ENCODE measurements at places on chromosomes 11 and 22.

GRCh38 chr11:134794192-134794591 is 382.1 kb upstream of the B3GAT1 start:
- DNase-seq, result no peak

DNA sequence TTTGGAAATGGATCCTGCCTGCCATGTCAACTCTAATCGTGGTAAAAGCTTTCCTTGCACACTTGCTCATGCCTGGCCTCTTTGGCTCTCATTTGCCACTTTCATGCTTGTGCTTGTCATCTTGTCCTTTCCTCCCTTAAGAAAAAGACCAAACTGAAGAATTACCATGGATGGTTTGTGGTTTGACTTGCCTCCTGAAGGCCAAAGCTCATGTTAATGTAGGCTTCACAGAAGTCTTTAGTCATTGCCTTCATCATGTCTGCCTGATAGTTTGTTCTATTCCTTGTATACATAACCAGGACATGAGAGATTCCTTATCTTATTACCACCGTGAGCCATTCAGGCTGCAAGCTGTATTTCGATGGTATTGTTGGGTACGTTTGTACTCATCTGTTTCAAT is 17.3 kb downstream of the TEAD1 start:
- peak; percentile 18 for DNase-seq

- no peak for DNase-seq
Observed at GRCh38 chr22:24582056-24582814, 10.6 kb downstream of the LRRC75B start.

DNA sequence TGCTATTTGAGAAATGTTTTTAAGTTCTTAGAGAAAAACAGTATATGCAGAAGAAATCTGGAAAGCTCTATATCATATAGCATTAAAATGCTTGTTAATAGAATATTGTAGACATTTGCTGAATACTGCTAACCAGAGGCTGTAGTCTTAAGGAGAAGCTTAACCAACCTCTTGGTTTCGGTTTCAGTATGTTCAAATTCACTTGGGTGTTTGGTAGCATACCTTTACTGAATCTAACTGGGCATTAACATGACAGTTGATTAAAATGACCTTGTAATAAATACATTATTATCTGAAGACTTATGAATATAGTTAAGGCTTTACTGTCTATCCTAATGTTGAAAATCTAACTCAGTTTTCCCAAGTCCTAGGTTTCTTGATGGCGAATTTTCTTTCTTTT is 5.4 kb downstream of the PCF11 start:
- no peak for DNase-seq

DNA sequence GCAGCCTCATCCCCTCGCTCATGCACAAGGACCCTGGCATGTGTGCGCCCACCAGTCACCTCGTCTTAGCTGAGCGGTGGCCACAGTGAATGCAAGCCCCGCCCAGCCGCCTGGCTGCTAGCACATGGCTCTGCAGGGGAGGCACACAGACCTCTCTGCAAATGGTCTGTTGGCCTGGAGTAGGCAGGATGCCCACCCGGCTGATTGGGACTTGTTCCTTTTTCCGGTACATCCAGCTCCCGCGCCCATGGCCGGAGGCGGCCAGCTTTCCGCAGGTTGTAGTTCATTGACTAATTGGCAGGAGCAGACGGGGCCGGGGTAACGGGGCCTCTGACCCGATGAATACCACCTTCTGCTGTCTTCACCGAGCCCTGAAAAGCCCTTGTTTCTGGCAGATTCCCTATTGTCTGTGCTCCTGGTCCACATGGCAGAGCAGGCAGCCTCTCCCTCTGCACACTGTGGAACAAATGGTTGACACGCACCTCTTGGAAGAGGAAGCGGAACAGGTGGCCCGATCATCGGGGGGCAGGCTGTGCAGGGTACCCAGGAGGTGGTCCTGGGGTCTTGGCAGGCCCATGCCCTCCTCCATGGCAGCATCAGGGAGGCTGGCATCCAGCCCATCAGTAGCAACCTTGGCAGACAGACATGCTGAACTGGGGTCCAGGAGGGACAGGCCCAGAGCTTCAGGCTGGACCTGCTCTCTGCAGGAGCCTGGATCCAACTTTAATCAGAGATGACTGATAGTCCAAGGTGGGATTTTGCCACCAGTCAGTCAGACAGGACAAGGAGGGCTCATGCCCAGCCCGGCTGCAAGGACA is 1512.0 kb downstream of the BRD1 start:
- no peak for DNase-seq

GRCh38 chr11:12269104-12269441 is 108.3 kb upstream of the PARVA start:
- peak; percentile 32 for DNase-seq

DNA sequence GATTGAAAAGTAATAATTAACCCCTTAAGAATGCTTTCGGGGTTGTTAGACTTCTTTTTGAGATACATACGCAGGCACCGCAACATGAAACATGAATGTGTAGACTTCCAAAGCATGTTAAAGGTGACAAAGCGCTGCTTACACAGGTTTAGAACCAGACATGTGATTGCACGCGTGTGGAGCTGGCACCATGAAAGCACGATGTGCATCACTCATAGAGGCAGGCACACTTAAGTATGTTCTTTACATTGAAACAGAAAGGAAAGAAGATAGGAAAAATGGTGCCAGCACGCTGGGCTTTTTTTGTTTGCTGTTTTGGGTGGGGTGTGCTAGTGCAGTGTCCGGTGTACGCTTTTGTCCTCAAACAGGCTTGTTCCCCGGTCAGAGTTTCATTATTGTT is 83.6 kb upstream of the PPARA start:
- no peak for DNase-seq

- DNase-seq, result no peak
Observed at GRCh38 chr11:31455177-31455576, 54.2 kb downstream of the IMMP1L start.

DNA sequence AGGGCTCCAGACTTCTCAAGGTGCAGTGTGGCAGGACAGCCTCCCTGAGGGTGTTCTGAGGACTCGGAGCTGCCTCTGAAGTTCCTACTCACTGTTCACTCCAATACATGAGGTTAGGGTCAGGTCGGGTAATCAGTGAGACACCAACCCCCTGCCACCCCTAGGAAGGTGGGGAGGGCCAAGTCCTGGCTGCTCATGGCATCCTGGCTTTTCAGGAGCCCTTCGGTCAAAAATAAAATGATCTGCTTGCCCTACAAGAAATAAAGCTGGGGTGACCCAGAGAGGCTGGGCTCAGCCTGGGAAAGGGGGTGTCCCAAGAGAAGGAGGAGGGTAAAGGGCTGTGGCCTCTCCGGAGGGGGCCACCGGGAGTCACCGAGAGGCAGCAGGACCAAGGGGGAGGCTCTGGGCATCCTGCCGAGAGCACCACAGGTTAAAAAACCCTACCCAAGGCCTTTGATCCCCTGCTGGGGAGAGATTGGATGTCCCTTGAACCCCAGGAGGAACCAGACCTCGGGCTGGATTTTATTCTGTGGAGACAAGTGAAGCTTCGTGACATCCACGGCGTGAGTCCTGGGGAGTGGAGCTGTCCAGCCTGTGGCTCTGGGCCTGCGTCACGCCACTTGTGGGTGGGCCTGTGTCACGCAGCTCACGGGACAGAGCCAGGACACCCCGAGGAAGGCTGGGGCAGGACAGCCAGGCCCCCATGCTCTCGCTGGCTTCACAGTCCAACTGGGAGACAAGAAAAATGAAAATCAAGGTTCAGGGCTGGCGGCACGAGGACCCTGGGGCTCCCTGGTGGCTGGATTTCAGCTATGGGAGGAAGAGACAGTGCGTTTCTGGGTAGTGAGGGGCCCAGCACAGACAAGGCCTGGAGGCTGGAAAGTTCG is 102.2 kb upstream of the FGF3 start:
- DNase-seq, result no peak

DNA sequence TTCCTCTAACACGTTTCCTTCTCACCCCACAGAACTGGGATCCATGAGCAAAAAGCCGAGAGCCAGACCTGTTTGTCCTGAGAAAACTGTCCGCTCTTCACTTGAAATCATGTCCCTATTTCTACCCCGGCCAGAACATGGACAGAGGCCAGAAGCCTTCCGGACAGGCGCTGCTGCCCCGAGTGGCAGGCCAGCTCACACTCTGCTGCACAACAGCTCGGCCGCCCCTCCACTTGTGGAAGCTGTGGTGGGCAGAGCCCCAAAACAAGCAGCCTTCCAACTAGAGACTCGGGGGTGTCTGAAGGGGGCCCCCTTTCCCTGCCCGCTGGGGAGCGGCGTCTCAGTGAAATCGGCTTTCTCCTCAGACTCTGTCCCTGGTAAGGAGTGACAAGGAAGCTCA is 24.0 kb downstream of the CD5 start:
- no peak for DNase-seq

DNA sequence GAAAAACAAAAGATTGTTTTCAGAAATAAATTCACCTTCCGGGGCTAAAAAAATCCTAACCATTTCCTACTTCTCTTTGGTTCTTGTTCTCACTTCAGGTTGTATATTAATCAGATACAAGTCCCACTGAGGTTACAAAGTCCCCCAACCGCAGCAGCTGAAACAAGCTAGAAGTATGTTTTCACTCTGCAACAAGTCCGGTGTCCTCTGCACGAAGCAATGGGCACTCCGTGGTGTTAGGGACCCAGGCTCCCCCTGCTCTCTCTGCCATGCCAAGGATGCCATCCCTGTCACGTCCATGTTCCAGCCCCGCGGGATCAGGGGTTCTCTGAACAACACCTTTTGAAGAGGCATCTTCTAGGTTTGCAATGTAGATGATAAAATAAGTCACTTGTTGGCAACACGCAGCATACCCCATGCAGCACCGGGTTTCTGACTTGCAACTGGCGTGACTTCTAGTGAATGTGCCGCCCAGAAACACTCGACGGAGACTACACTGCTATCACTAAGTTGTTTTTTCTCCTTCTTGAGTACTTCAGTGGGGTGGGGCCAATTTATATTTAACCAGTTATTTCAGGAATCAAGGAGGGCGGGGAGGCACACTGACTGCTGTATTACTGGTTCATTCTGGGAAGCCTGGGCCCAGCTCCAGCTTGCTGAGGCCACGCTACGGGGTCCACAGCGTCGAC is 25.4 kb upstream of the GSTP1 start:
- no peak for DNase-seq

GRCh38 chr11:110755941-110756340 is 43.7 kb upstream of the ARHGAP20 start:
- DNase-seq, result peak; percentile 90

DNA sequence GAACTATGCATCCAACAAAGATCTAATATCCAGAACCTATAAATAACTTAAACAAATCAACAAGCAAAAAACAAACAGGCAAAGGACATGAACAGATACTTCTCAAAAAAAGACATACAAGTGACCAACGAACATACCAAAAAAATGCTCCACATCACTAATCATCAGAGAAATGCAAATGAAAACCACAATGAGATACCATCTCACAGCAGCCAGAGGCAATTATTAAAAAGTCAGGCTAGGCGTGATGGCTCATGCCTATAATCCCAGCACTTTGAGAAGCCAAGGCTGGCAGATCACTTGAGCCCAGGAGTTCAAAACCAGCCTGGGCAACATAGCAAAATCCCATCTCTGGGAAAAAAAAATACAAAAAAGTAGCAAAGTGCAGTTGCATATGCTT is 10.7 kb downstream of the SAA4 start:
- no peak for DNase-seq

DNA sequence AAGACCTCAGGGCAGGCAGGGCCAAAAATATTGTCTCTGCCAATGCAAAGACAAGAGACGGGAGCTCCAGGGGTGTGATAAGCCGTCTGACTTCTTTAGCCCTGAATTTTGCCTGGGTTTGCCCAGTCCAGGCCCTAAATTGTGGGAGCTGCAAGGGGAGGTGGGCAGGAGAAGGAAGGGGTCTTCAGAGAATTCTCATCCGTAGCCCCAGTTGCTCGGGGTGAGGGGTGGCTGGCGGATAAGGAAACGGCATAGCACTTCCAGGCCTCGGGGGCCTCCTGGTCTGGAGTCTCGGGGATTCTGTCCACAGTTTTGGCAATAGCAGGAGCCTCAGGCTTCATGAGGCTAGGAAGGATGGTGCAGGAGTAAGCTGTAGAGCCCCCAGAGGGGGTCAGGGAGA is 7.4 kb downstream of the CD5 start:
- no peak for DNase-seq

DNA sequence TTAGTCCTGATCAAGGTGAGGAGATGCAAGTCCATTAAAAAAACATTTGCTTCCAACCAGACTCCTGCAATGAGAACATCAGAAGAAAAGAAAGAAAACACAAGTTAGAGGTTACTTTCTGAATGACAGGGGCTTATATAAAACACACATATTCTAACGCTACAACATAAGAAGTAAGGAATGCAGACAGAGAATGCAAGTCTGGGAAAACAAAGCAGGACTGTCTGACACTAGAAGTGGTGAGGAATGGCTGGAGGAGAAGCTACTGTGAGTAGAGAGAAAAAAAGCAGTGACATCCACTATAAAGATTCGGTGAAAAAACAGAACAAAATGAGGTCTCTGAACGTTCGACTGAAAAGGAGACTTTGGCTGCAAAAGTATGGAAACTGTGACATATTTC is 12.3 kb downstream of the TMEM216 start:
- DNase-seq, result no peak

GRCh38 chr11:66408488-66409214 is 12.2 kb upstream of the NPAS4 start:
- DNase-seq, result peak; percentile 94

- DNase-seq, result peak; percentile 67
Observed at GRCh38 chr11:15972838-15973237, 383.5 kb downstream of the SOX6 start.

DNA sequence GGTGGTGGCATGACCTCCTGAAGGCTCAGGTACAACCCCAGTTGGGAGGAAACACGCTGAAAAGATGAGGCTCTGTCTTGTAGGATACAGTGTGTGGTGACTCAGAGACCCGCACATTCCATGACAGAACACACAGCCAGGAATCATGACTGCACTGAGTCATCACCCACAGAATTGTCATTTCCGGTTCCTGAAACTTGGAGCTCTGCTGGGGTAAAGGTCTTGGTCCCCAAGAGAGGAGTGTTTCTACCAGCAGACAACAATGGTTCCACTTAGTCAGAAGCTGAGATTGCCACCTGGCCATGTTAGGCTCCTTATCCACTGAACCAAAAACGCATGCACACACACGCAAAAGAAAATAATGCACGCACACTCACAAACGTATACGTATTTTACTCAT is 31.5 kb upstream of the CYB5R3 start:
- DNase-seq, result no peak

DNA sequence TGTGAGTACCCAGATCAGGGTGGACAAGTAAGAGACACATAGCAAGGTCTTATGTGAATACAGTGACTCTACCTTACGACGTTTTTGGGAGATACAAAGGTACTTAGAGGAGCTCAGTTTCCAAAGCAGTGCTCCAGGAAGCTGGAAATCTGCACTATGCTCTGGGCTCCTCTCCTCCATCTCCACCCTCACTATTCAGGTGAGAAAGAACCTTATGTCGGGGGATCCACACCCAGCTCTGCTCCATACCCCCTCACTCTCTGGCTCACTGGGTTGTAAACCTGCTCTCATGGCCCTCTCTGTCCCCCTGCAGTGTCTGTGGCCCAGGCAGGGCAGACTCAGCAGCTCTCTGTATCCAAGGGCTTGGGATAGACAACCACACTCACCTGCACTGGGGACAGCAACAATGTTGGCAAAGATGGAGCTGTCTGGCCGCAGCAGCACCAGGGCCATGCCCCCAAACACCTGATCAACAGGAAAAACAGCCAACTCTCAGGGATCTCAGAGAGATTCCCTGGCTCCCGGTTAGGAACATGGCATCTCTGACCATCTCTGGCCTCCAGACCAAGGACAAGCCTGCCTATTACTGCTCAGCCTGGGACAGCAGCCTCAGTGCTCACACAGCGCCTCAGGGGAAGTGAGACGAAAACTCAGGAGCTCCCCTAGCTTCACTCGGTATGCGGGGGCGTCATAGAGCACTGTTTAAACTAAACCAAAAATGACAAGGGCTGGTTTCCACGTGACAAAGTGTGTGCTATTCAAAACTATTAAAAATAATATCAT is 60.9 kb upstream of the TOP3B start:
- no peak for DNase-seq

- DNase-seq, result no peak
Observed at GRCh38 chr11:60314635-60315321, 12.3 kb upstream of the MS4A6E start.
